ENCODE measurements at places on chromosomes 16 and 17. TPM values are rescaled to one million over a fixed set of nuclear protein-coding genes. Genes with fewer than 3 reads are reported as not detected.

TMEM11 gene
- 38.0 TPM for total RNA-seq

CCL16 gene
- not detected for total RNA-seq

CSH1 gene
- not detected for total RNA-seq

TPSB2 gene
- 1.1 TPM for total RNA-seq

CLEC18A gene
- total RNA-seq, result 0.65 TPM

MT4 gene
- total RNA-seq, result not detected

NGFR gene
- total RNA-seq, result 2.3 TPM

TUFM gene
- total RNA-seq, result 225 TPM

TEKT5 gene
- not detected for total RNA-seq

TRPV3 gene
- 1.2 TPM for total RNA-seq

STRADA gene
- total RNA-seq, result 28.8 TPM

ZNF213 gene
- total RNA-seq, result 2.1 TPM

EVPL gene
- not detected for total RNA-seq

CPHXL2 gene
- total RNA-seq, result not detected

SLC4A1 gene
- total RNA-seq, result not detected

SYT17 gene
- total RNA-seq, result 0.55 TPM

VAT1 gene
- total RNA-seq, result 414 TPM

RHBDF1 gene
- 43.7 TPM for total RNA-seq

CASKIN1 gene
- total RNA-seq, result 1.5 TPM

PPY gene
- not detected for total RNA-seq

CD300H gene
- not detected for total RNA-seq

KRTAP9-2 gene
- not detected for total RNA-seq

TBC1D3G gene
- total RNA-seq, result 0.50 TPM

MFSD6L gene
- total RNA-seq, result not detected

TEKT1 gene
- total RNA-seq, result not detected

COPRS gene
- total RNA-seq, result 441 TPM

KRTAP4-3 gene
- total RNA-seq, result not detected

CCL22 gene
- total RNA-seq, result not detected

CLDN7 gene
- 1.2 TPM for total RNA-seq

SDR42E1 gene
- total RNA-seq, result 0.03 TPM

HCRT gene
- total RNA-seq, result not detected

CBFA2T3 gene
- 0.05 TPM for total RNA-seq

CSH2 gene
- total RNA-seq, result not detected

SCARF1 gene
- total RNA-seq, result 1.1 TPM

HOXB5 gene
- total RNA-seq, result 2.0 TPM

All from A172 (cell line).